Sigmoid colon (tissue), 7 donors: ENCODE measurements at places on chromosomes 7 and 10. TPM values are rescaled to one million over a fixed set of nuclear protein-coding genes. Genes with fewer than 3 reads are reported as not detected.

The TAS2R41 gene
- not detected for total RNA-seq

The NRP1 gene
- total RNA-seq = 47.8 TPM

The LIPJ gene
- not detected for total RNA-seq

The AOC1 gene
- total RNA-seq = 1.4 TPM

The EPO gene
- total RNA-seq = not detected

The LRRC18 gene
- not detected for total RNA-seq

The CNNM1 gene
- 1.2 TPM for total RNA-seq

The GPR26 gene
- total RNA-seq = not detected

The PLAC9 gene
- 20.8 TPM for total RNA-seq

The HMX3 gene
- total RNA-seq = 0.68 TPM

The LIPK gene
- not detected for total RNA-seq

The ENTPD1 gene
- 28.2 TPM for total RNA-seq

The LYZL2 gene
- not detected for total RNA-seq

The ZNF804B gene
- total RNA-seq = not detected

The CTNNA3 gene
- 1.5 TPM for total RNA-seq

The SFTPA1 gene
- total RNA-seq = not detected

The SHTN1 gene
- total RNA-seq = 4.6 TPM

The KLF14 gene
- not detected for total RNA-seq

The PRSS1 gene
- total RNA-seq = not detected

The ADAM22 gene
- 1.7 TPM for total RNA-seq

The OPN1SW gene
- total RNA-seq = not detected

The RTKN2 gene
- not detected for total RNA-seq

The ZNF775 gene
- total RNA-seq = 6.9 TPM

The NEBL gene
- total RNA-seq = 1.7 TPM

The ARHGEF35 gene
- total RNA-seq = 0.54 TPM

The FAM25G gene
- total RNA-seq = not detected

The TSPAN13 gene
- 6.4 TPM for total RNA-seq

The C7orf57 gene
- total RNA-seq = not detected

The MAGI2 gene
- 26.9 TPM for total RNA-seq

The TES gene
- total RNA-seq = 514 TPM

The ADARB2 gene
- total RNA-seq = 3.9 TPM

The TRIM50 gene
- not detected for total RNA-seq

The CALCR gene
- total RNA-seq = not detected

The AGAP9 gene
- 7.7 TPM for total RNA-seq

The MOGAT3 gene
- not detected for total RNA-seq
